Midbrain (tissue), 1 donor: ENCODE measurements at places on chromosomes 13 and 19.
A peak's percentile ranks its signal among the peaks of the same experiment; 100 is the strongest.

DNA sequence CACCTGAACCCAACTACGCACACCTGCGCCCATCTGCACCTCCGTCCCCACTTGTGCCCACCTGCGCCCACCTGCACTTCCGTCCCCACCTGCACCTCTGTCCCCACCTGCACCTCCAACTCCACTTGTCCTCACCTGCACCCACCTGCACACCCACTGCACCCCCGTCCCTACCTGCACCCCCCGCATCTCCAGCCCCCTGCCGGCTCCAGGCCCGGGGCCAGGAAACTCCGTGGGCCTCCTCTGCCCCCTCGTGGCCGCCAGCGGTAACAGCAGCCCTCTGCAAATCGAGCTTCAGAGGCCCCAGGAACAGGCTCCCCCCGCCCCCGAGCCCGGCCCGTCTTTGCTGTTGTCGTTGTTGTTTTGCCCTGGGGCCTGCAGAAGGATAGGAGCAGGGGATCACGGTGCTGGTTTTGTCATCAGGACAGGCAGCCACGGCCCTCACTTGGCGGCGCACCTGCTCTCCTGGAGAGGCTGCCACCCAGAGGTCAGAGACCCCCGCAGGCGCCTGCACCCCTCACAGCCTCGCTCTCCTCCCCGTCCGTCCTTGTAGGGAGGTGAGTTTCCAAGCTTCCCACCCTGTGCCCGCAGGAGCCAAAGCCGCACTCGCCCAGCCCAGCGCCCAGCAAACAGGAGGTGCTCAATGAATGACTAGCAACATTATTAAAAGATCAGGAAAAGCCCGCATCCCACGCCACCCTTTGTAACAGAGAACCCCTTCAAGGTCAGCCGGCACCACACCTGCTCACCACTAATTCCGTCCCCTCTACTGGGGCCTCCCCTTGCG lies 65.4 kb downstream of the GNG7 start:
- peak; percentile 57 for DNase-seq

GRCh38 chr13:70623239-70623638 lies 515.0 kb upstream of the KLHL1 start:
- DNase-seq: no peak

DNA sequence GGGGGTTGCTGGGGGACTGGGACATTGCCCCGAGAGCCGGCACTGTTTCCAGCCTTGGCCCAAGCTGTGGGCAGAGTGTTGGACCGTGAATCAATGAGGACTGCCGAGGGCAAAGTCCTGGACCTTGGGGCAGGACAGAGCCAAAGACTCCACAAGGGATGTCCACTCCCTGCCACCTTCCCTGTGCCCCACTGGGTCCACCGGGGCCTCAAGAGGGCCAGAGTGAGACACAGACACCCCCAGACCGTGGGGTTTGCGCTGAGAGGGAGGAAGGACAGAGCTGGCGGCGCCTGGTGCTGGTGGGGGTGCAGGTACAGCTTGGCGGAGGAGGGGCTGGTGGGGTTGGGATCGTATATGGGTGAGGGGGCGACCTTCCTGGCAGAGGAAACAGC lies 11.8 kb downstream of the MAST3 start:
- no peak for DNase-seq

DNA sequence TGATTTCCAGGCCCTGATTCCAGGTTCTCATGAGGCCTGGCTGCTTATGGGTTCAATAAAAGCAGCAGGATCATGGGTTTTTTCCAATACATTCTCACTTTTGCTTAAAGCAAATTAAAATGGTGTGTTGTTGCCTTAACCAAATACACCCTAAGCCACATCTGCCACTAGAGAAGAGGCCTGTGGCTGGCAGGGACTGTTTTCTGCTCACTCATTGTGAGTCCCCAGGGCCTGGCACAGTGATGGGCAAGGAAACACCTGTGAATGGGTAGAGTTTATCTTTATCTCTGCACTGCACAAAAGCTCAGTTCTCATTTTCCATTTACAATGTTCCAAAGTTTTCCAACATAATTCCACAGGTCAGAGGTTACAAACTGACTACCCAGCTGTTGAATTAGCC lies 726.0 kb downstream of the UQCRFS1 start:
- no peak for DNase-seq

DNA sequence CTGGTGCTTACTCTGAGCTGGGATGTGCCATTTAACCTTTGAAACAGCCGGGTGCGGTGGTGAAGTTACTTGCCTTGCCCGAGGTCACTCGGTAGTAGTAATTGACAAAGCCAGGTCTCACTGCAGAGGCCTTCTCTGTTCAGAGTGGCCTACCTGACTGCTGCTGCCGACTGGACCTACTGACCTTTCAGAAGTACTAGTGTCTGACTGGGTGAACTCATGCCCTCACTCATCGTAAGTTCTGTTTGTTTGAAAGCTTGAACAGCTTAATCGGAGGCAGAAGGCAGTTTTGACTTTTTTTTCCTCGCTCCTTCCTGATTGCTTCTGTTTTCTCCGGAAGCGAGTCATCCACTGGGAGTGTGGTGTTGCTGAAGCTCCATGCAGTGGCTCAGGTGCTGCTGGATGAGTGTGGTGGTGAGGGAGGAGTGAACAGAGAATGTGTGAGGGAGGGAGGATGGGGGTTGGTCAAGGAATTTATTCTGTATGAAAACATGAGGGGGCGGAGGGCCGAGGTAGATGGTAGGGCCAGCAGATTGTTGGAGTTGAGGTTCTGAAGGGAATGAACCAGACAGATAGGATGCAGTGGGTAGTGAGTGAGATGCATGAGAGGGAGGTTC lies 2.7 kb downstream of the SPINT2 start:
- no peak for DNase-seq

- DNase-seq: no peak
These were observed 24.3 kb upstream of the SHFL start for GRCh38 chr19:10061717-10062310.

- DNase-seq: no peak
These were observed 19.5 kb downstream of the CFAP97D2 start for GRCh38 chr13:114198556-114198955.

GRCh38 chr13:45238945-45239795 lies 38.3 kb upstream of the KCTD4 start:
- DNase-seq: no peak

- DNase-seq: no peak
These were observed 68.4 kb downstream of the TUBGCP3 start for GRCh38 chr13:112519517-112520060.

GRCh38 chr19:6495947-6496346 lies 6.2 kb downstream of the TUBB4A start:
- DNase-seq: no peak

DNA sequence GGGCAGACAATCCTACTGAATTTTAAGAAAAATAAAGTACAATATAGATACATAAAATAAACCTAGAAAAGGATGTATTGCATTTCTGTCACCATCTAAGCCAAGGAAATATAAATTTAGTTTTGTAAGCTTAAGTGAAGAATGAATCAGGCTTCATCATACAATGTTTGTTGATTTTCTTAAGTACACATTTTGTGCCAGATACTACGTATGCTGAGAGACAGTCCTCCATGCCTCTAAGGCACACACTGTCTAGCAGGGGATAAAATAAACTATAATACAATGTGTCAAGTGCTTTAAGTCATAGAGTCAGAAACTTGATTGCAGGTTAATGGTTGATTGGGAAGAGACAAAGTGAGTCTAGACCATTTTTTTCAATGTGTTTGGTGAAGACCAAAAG lies 465.7 kb downstream of the TBC1D4 start:
- DNase-seq: no peak

DNA sequence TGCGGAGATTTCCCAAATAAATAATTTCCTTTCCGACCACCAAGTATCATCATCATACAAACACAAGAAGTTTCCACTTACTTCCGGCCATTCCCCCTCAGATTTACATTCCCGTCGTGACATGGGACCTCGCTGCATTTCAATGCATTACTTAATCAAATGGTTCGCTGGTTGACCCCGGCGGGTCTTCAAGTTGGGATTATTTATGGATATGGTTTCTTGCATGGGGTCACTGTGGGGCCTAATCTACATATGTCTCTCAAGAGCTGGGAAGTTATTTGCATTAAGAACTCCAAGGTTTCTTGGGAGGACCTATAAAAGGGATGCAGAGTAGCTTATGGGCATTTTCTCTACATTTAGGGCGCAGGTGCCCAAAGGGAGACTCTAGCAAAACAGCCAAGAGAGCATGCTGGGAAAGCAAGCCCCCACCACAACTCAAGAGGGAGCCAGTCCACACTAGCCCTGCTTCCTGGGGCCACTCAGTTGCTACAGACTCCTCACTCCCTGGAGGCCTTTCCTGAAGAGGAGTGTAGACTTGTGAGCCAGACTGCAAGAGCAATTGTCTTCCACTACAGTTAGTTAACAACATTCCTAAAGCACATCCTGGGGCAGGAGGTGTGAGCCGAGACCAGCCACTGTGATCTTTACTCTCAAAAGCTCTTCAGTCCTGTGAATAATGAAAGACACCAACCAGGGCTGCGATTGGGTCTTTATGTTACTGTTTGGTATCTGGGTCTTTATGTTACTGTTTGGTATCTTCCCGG lies 125.3 kb downstream of the KATNAL1 start:
- DNase-seq: no peak

GRCh38 chr13:67577361-67577760 lies 347.2 kb upstream of the PCDH9 start:
- DNase-seq: no peak

GRCh38 chr13:43196086-43196621 lies 172.8 kb downstream of the DNAJC15 start:
- DNase-seq: no peak

GRCh38 chr19:50478901-50479715 lies 2.5 kb upstream of the GARIN5A start:
- no peak for DNase-seq

DNA sequence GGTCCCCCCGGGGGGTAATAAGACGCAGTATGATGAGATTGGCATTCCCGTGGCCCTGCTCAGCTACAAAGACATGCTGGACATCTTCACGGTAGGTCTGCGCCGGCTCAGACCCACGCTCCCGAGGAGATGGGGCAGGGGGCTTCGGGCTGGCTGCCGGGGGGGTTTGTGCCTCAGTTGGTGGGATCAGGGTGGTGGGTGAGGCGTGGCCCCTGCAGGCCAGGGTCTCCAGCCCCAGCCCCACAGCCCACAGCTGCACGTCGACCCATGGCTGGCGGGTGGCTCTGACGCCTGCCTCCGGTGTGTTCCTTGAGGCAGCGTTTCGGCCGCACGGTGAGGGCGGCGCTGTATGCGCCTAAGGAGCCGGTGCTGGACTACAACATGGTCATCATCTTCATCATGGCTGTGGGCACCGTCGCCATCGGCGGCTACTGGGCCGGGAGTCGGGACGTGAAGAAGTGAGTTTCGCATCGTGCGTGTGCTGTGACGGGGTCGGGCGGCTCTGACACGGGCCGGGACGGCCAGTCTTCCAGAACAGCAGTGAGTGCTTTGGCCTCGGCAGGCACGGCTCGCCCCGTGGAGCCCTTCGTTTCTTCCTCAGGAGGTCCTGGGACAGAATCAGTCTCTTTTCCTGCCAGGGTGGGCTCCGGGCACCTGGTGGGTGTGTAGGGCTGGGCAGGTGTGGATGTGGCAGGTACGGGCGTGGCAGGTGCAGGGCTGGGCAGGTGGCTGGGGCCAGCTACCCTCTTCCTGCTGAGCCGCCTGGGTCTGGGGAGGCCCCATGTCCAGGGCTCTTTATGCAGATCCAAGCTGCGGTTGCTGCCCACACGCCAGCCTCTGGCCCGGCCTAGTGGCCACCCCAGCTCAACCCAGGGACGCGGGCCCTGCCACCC lies 10.5 kb downstream of the SPPL2B start:
- DNase-seq: no peak
